Activated CD4-positive, alpha-beta T cell treated with anti-CD3 and anti-CD28 coated beads for 4 hours (primary cell): ENCODE measurements at places on chromosomes 2 and 18.

GRCh38 chr2:191860760-191861466, 14.0 kb upstream of the CAVIN2 start:
- no peak for DNase-seq

GRCh38 chr2:27776097-27776496, 4.6 kb downstream of the MRPL33 start:
- no peak for DNase-seq

GRCh38 chr2:131067465-131068125, 25.7 kb downstream of the FAM168B start:
- no peak for DNase-seq

DNA sequence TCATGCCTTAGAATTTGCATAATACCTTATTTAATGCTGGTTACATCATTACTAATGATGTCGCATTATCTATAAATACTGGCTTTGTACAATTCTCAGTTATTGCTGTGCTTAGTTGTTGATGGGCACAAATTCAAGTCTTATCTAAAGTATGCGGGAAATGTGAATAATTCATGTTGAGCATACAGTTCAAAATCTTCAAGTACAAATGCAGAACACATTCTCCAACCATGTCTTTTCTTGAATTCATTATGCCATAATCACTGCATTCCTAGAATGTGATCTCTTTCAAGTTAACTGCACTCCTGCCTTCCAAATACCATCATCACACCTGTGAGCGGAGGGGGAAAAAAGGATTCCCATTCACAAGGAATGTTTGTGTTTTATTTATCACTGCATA, 337.0 kb downstream of the MBD2 start:
- no peak for DNase-seq

GRCh38 chr18:37717098-37717497, 151.5 kb upstream of the CELF4 start:
- DNase-seq: no peak

GRCh38 chr2:179235463-179236108, 29.0 kb downstream of the SESTD1 start:
- no peak for DNase-seq

DNA sequence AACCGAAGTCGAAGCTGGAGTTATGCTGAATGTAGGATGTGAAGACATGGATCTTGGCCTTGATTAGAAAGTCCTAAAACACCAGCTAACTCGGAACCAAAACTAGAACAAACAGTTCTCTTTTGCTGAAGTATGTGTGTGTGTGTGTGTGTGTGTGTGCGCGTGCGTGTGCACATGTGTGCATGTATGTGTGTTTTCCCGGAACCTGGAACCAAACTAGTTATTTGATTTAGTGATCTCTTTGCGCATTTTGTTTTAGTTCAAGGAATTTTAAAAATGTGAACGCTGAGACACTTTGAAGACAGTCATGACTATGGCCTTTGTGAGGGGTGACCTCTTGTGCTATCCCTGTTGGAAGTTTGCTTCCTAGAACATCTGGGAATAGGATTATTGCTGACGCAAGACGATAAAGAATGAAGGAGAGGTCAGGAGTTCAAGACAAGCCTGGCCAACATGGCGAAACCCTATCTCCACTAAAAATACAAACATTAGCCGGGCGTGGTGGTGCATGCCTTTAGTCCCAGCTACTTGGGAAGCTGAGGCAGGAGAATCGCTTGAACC, 23.8 kb downstream of the FHL2 start:
- no peak for DNase-seq

DNA sequence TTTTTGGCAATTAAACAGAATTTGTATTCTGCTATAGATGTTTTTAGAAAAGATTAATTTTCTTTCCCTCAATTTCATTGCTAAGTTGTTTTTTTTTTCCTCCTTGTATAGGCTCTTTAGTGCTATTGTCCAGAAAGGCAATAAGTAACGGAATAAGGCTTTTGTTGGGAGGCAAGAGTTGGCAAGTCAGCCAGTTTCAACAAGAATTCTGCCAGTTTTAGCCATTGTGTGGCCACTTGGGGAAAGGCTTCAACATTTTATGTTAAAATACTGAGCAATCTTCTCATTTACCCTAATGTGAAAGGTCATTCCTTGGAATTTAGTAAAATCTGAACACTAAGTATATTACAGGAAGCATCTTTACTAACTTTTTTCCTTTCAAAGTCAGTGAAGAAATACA, 9.6 kb downstream of the CALCRL start:
- DNase-seq: no peak

GRCh38 chr18:62327977-62328376, 2.9 kb downstream of the TNFRSF11A start:
- no peak for DNase-seq

- no peak for DNase-seq
Measured at GRCh38 chr2:241677392-241677791, 9.2 kb downstream of the DTYMK start.

DNA sequence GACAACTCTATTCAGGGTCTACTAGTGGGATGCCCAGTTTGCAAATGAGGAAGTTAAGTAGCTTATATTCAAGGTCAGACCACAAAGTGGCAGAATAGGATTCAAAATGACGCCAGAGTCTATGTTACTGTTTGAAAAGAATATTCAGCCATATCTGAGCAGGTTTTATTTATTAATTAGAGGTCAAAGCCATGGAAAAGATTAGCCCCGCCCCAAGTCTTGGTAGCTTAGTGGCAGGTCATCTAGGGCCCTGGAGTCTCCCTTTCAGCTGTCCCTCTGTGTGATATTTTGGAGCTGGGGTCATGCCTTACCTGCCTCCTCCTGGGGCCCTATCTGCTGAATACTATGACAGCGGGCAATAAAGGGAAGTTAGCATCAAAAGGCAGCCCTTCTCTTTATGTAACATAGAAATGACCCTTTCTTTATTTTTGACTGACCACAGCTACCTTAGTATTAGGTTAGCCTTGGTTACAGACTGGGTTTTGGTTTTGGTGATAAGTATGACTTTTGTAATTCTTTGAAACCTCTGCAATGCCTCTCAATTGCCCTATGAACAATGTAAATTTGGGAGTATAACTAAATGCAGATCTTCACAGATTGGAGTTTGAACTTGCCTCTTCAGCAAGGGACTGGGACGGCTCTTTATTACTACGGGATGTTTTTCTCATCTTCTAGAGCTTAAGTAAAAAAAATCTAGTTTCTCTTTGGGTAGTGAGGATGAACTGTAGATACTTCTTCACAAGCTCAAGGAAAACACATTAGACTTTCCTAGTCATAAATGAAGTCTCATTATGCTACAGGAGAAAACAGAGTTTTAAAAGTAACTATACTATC, 153.0 kb upstream of the ITGA4 start:
- DNase-seq: no peak

DNA sequence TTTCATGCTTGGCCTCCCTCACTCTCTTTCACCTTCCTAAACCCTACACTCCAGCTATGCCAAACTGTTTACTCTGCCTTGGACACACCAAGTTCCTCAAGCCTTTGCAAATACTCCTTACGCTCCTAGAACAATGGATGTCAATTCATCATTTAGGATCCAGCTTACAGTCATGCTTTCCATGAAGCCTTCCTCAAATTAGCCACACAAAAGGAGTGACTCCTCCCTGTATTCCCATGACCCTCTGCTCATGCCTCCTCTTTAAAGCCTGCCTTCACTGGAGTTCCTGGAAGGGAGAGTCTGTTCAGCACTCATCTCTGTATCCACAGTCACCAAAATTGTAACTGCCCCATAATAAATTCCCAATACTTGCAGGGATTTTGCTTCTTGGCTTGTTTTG, 721 bp upstream of the EHD3 start:
- no peak for DNase-seq

DNA sequence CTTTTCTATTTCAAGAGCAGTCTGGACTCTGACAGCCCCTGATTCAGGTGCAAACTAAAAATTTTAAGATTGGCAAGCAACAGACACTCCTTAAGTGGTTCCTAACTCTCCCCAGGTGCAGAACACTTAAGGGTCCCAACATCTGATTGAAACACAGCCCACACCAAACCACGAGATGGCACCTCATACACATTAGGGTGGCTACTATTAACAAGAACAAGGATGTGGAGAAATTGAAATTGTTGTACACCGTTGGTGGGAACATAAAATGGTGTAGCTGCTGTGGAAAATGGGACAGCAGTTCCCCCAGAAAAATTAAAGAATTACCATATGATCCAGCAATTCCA, 82.3 kb downstream of the POLR1A start:
- no peak for DNase-seq

DNA sequence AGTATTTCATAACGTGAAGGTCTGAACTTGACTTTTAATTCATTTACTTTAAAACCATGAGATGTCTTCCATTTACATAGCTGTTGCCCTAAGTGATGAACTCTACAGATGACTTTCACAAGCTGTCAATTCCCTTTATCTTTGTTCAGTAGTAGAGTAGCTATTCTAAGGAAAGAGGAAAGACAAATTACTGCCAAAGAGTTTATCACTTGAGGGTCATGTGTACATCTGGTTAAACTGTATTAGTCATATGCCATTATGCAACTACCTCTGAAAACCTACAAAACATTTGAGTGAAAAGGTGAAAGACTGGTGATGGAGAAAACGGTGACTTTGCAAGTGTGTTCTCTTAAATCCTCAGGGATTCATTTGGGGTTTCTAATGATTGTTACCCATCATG, 763.9 kb downstream of the TMEM182 start:
- no peak for DNase-seq

- no peak for DNase-seq
Measured at GRCh38 chr2:217008794-217009193, 148.9 kb upstream of the TNP1 start.

- no peak for DNase-seq
Measured at GRCh38 chr18:40532046-40532445, 1423.0 kb upstream of the PIK3C3 start.

DNA sequence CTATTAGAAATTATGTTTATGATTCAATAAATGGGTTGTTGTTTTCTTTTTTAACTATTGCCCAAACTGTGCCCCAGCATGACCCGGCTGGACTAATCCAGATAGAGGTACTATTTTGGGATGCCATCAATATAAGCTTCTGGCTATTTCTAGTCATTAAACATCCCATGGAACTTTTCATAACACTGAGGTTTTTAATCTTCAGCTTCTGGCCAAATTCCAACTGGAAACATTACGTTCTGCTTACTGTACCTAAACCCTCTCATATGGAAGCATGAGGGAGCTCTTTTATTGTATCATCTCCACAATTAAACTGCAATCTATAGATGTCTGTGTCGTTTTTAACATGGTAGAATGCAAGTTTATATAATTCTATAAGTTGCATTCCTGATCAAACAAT, 674.7 kb downstream of the ARHGAP15 start:
- no peak for DNase-seq

DNA sequence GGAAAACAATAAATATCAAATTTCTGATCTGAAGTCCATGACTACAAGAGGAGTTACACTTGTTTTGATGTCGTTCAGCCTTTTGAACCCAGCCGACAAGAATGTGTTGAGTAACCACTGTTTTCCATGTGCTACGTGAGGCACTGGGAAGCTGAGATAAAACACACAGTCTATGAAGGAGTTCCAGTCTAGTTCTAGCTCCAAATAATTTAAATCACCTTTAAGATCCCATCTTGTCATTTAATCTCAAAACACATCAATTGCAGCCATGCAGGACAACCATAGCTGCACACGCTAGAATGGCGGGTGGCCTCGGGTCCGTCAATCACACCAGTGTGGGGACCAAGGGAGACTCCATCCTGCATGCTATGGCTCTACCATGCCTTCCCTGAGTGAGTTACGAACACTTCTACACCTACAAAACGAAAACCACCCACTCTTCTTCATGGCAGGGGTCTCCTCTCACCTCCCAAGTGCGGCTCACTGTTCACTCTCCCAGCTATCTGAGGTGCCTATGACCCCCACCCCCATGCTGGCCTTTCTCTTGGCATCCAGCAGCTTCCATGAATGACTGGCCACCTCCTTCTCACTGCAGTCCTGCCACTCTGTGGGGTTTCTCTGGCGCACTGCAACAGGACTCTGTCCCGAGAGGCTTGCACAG, 3.8 kb downstream of the FHL2 start:
- no peak for DNase-seq

DNA sequence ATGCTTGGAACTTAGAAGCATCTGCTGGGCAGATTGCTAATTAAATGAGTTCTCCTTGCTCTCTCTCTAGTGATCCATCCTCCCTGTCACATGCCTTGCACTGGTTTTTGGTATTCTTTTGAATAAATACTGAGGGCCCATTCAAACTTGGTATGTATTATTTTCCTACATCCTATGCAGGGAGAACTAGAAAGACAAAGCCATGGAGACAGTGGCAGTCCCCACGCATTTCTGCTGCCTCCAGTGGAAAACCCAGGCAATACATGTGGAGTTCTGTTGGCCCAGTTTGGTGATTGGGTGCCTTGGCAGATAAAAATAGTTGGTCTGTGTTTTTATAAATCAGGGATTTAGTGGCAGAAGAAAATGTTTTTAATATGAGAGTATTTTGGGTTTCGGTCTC, 68.7 kb downstream of the DIS3L2 start:
- DNase-seq: no peak

DNA sequence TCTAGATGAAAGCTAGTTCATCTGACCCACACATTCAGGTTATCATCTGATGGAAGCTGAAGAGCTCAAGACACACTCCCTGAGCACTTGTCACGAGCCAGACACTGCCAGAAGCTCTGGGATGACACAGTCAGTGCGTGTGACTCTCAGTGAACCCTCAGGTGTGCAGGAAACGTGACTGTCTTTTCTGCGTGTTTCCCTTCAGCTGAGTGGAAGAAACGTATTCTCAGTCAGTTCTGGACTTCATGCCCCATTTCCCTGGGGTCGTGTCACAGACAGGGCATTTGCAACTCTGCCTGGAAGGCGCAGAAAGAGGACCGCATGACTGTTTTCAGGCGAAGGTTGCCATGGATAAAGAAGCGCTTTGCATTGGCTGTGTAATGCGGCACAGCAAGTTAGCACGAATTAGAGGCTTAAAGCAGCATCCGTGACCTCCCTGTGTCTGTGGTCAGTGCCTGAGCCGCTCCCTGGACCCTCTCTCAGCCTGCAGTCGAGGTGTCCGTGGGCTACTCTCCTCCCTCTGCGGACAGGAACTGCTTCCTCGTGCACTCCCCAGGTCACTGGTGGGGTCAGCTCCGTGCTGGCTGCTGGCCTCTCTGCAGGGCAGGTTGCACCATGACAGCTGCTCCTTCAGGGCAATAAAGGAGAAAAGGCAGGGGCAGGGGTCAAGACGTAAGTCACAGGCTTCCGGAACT, 3.3 kb upstream of the ALLC start:
- DNase-seq: no peak

- no peak for DNase-seq
Measured at GRCh38 chr2:239252801-239253200, 148.0 kb downstream of the HDAC4 start.

- DNase-seq: no peak
Measured at GRCh38 chr2:67950919-67951318, 111.9 kb downstream of the C1D start.

DNA sequence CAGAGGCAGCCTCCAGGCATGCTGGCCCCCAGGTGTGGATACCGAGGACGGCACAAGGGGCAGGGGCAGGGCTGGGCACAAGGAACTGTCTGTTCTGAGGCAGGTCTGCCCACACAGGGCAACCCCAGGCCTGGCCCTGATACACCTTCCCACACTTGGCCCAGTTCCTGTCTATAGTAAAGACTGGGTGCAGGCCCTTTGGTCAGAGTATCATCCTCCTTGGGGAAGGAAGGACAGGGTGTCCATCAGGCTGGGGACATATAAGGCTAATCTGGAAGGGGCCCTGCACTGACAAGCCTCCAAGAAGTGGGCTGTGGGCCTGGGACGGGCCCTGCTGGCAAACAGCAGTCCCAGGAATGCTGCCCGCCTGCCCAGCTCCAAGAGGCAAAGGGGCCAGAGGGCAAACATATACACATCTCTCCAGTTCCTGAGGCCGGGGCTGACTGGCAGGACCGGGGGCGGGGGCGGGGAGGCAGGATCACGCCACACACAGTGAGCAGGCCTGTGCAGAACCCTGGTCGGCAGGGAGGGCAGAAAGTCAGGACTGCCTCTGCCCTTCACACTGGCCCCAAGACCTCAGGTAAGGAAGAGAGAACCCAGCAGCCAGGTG, 18.9 kb downstream of the SDC1 start:
- DNase-seq: no peak
